ENCODE measurements at places on chromosomes 1 and 21. TPM values are rescaled to one million over a fixed set of nuclear protein-coding genes. Genes with fewer than 3 reads are reported as not detected.

- no peak for DNase-seq
These were observed 11.5 kb downstream of the ZNF697 start for GRCh38 chr1:119636491-119637089.

GRCh38 chr1:99216956-99217355, 47.3 kb upstream of the PLPPR4 start:
- no peak for DNase-seq

The S100A3 gene
- total RNA-seq, result not detected

The MTF1 gene
- 6.6 TPM for total RNA-seq

- DNase-seq, result no peak
These were observed 13.7 kb downstream of the PTGFRN start for GRCh38 chr1:116923421-116923820.
